ENCODE measurements at places on chromosomes 12 and 14.

- no peak for DNase-seq
These were observed 72.8 kb downstream of the CAPZA3 start for GRCh38 chr12:18810537-18811253.

- no peak for DNase-seq
These were observed 44.5 kb upstream of the EEA1 start for GRCh38 chr12:92973614-92974013.

DNA sequence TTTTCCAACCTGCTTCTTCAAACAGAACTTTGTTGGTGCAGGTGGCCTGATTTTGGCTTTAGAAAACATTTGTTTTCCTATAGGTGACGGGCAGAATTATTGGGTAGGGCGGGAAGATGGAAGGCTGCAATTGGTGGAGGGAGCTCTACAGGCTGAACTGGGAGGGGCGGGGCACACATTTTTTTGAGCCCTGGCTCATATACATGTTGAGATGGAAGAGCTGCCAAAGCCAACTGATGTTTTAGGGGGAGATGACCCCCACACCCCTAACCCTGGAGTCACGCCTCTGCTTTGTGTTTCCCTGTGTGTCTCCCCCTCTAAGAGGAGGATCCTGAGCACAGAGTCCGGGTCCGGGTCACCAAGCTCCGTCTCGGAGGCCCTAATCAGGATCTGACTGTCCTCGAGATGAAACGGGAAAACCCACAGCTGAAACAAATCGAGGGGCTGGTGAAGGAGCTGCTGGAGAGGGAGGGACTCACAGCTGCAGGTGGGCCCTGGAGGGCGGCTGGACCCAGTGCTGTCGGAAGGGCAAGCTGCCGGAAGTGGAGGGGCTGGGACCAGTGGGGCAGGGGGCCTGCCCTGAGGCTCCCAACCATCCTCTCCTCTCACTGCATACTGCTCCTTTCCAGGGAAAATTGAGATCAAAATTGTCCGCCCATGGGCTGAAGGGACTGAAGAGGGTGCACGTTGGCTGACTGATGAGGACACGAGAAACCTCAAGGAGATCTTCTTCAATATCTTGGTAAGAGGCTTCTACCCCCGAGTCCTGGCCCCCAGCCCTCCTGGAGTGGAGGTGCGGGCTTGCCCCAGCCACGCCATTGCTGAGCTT, 18.6 kb downstream of the AGAP2 start:
- DNase-seq = no peak

DNA sequence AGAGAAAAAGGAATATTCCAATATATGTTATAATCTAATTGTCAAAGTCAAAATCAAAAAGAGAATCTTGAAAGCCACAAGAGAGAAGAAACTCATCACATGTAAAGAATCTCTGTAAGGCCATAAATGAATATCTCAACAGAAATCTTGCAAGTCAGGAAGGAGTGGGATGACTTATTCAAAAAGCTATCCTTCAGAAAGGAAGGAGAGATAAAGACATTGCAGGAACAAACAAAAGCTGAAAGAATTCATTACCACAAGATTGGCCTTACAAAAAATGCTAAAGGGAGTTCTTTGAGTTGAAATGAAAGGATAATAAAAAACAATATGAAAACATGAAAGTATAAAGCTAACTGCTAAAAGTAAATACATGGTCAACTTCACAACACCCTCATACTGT, 286.8 kb downstream of the LRIG3 start:
- DNase-seq = no peak

- no peak for DNase-seq
These were observed 30.8 kb downstream of the RPS6KA5 start for GRCh38 chr14:91029456-91030217.
